Effector memory CD8-positive, alpha-beta T cell (primary cell): ENCODE measurements at places on chromosomes 4 and X.

DNA sequence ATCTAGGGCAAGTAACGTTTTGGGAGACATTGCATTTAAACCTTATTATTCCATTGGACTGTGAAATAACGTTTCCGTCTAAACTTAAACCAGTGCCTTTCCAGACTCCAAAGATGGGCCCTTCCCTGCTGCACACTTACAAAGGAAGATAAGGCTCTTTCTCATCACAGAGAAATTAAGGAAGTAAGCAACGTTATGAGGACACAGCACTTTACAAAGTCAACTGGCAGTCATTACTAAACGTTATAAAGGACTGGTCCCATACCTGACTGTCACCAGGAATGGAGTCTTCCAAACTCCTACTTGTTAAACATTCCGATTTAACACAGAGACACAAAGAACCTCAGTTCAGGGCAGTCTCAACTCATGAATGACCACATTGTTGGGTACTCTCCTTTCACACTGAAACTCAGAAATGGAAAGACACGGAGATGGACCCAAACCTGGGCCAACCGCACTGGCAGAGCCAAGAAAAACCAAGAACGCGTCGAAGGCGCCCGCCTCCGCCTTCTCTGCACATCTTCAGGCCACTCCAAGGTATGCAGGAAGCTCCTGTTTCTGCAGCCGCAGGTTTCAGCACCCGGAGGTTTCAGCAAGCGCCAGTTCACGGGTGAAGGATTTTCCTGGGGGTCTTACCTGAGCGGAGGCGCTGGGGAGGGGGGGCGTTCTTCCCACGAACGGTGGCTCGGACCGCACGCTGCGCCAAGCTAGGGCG, 670 bp downstream of the PAPSS1 start:
- DNase-seq = no peak
- peaks cover 24% of the 10 kb centered on the region for H3K4me1 ChIP-seq
- H3K4me3 ChIP-seq = peak overlapping the region; percentile 95
- H3K36me3 ChIP-seq = peaks cover 16% of the 10 kb centered on the region
- peak overlapping the region; percentile 95 for H3K27ac ChIP-seq

DNA sequence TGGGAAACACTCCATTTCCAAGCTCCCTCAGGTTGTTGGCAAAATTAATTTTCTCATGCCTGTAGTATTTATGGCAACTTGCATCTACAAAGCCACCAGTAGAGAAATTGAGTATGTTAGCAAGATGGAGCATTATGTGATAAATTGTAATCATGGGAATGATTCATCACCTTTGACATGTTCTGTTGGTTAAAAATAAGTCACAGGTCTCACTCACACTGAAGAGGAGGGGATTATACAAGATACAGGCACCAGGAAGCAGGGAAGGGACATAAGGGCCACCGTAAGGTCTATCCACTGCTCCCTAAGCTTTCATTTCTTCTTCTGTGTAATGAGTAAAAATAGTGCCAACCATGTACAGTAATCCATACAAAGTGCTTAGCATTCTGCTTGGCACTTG, 313.0 kb downstream of the GBA3 start:
- DNase-seq = no peak
- H3K27me3 ChIP-seq = no peaks in the 10 kb centered on the region
- H3K36me3 ChIP-seq = no peaks in the 10 kb centered on the region
- no peak overlapping the region for H3K4me3 ChIP-seq

GRCh38 chr4:169640261-169640870, 20.0 kb downstream of the CLCN3 start:
- H3K4me3 ChIP-seq = no peak overlapping the region
- peaks cover 28% of the 10 kb centered on the region for H3K36me3 ChIP-seq
- H3K27me3 ChIP-seq = no peaks in the 10 kb centered on the region
- peaks cover 6% of the 10 kb centered on the region for H3K4me1 ChIP-seq

DNA sequence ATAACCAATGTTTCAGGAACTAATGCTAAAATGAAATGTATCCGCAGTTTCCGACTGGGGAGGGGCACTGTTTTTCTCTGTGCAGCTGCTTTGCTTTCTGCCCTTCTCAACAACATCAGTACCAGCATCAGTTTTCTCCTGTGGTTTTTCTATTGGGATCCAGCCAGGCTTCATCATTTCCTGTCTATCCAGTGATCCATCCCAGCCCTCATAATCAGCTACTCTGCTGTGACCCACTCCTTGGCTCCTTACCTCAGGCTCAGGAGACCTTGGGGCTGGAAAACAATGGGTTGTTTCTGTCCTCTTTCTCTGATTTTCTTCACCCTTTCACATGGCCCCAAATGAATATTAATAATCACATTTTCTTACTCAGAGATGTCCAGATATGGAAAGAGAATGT, 222.2 kb upstream of the DKK2 start:
- no peak overlapping the region for H3K4me3 ChIP-seq
- no peaks in the 10 kb centered on the region for H3K36me3 ChIP-seq
- DNase-seq = no peak
- no peaks in the 10 kb centered on the region for H3K27me3 ChIP-seq
- H3K27ac ChIP-seq = no peak overlapping the region

DNA sequence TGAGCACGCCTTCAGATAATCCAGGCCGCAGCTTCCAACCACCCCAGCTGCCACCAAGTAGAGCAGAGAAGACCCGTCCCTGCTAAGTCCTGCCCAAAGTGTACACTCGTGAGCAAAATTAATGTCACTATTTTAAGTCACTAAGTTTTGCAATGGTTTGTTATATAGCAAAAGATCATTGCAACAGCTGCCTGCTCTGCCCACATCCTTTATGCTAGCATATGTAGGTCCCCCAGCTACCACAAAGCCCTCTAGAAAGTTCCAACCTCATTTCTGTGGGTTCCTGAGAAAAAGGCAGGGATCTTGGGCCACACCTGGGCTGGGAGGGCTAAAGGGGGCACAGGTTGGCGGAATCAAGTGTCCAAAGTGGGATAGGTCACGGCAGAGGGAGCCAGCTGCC, 346.9 kb downstream of the BCOR start:
- H3K27me3 ChIP-seq = no peaks in the 10 kb centered on the region
- no peak overlapping the region for H3K27ac ChIP-seq
- H3K36me3 ChIP-seq = no peaks in the 10 kb centered on the region
- no peak for DNase-seq

- H3K36me3 ChIP-seq = no peaks in the 10 kb centered on the region
- H3K4me1 ChIP-seq = no peaks in the 10 kb centered on the region
- no peak overlapping the region for H3K27ac ChIP-seq
These were observed 102.5 kb upstream of the MID1 start for GRCh38 chrX:10722851-10723250.

- H3K27ac ChIP-seq = no peak overlapping the region
- peaks cover 19% of the 10 kb centered on the region for H3K27me3 ChIP-seq
- H3K36me3 ChIP-seq = no peaks in the 10 kb centered on the region
- no peak for DNase-seq
- no peaks in the 10 kb centered on the region for H3K4me1 ChIP-seq
- no peak overlapping the region for H3K4me3 ChIP-seq
These were observed 17.7 kb upstream of the ELOVL6 start for GRCh38 chr4:110216129-110216528.

DNA sequence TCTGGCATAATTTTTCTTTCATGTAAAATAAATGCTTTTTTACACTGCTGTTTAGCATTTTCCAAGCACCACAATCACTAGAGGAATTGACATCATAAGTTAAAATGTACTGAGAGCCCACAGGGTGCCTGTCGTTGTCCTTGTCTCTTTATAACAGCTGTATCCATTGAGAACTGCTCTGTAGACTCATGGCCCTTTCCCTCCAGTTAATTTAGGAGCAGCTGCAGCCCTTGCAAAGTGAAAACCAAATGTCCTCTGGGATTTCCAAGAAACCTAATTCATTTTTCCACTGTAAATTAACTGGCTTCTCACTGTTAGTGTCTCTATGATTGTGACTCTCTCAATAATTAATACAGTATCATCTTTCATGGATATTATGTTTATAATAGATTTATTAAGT, 185.9 kb downstream of the SLC4A4 start:
- no peak for DNase-seq
- H3K27ac ChIP-seq = no peak overlapping the region
- H3K4me3 ChIP-seq = no peak overlapping the region

- no peak overlapping the region for H3K27ac ChIP-seq
- DNase-seq = no peak
- no peak overlapping the region for H3K4me3 ChIP-seq
- no peaks in the 10 kb centered on the region for H3K36me3 ChIP-seq
These were observed 95.0 kb downstream of the DGKK start for GRCh38 chrX:50375481-50376267.

GRCh38 chrX:103066606-103067005, 2.6 kb upstream of the BEX1 start:
- no peak for DNase-seq
- peaks cover 26% of the 10 kb centered on the region for H3K27me3 ChIP-seq
- H3K4me3 ChIP-seq = no peak overlapping the region
- no peaks in the 10 kb centered on the region for H3K36me3 ChIP-seq
- no peaks in the 10 kb centered on the region for H3K4me1 ChIP-seq

DNA sequence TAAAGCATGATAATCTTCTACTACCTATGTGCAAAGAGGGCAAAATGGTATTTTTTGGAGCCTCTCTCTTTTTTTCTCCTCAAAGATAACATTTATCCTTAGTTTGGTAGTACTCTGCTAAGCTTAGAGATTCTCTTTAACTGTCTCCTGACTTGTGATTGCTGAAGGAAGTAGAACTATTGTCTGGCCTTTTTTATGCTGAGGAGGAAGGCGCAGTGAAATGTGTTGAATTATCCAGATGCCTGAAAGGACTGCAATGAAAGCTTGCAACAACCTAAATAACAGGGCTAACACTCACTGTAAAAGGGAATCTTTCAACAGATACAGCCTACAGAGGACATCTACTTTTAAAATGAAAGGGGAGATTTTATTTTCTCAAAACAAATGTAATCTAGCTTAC, 59.5 kb upstream of the CCDC160 start:
- H3K4me1 ChIP-seq = peaks cover 6% of the 10 kb centered on the region
- no peak for DNase-seq
- H3K27ac ChIP-seq = no peak overlapping the region

DNA sequence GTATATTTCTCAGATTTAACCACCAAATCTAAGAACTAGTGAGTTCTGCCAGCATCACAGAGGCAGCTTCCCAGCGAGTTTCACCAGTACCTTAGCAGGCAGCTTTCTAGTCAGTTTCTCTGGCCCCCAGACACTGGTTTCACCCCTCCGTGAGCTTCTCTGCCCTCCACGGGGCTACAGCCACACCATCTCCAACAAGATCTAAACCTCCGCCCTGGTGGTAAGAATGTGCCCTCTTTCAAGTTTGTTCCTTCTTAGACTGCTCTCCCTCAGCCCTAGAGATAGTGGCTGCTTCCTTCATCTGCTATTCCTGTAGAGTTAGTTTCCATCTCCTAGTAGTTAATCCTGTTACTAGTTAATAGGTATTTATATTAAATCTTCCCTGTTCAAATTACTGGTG, 60.5 kb upstream of the TAB3 start:
- H3K27ac ChIP-seq = no peak overlapping the region
- H3K4me1 ChIP-seq = no peaks in the 10 kb centered on the region
- DNase-seq = no peak
- no peak overlapping the region for H3K4me3 ChIP-seq
- H3K36me3 ChIP-seq = no peaks in the 10 kb centered on the region

- no peak for DNase-seq
- no peaks in the 10 kb centered on the region for H3K4me1 ChIP-seq
- H3K27ac ChIP-seq = no peak overlapping the region
- H3K27me3 ChIP-seq = no peaks in the 10 kb centered on the region
These were observed 14.4 kb downstream of the UVSSA start for GRCh38 chr4:1361431-1361830.

GRCh38 chrX:8960957-8961468, 72.9 kb downstream of the FAM9B start:
- no peaks in the 10 kb centered on the region for H3K36me3 ChIP-seq
- no peak overlapping the region for H3K27ac ChIP-seq
- DNase-seq = no peak
- no peaks in the 10 kb centered on the region for H3K4me1 ChIP-seq

- H3K27ac ChIP-seq = no peak overlapping the region
- peaks cover 3% of the 10 kb centered on the region for H3K4me1 ChIP-seq
- no peak for DNase-seq
- no peaks in the 10 kb centered on the region for H3K27me3 ChIP-seq
These were observed 146.2 kb upstream of the JADE1 start for GRCh38 chr4:128663325-128663724.

- no peaks in the 10 kb centered on the region for H3K36me3 ChIP-seq
- H3K27ac ChIP-seq = no peak overlapping the region
- H3K27me3 ChIP-seq = peaks cover 18% of the 10 kb centered on the region
- no peak for DNase-seq
These were observed 109.6 kb downstream of the SHROOM4 start for GRCh38 chrX:50704360-50704759.

DNA sequence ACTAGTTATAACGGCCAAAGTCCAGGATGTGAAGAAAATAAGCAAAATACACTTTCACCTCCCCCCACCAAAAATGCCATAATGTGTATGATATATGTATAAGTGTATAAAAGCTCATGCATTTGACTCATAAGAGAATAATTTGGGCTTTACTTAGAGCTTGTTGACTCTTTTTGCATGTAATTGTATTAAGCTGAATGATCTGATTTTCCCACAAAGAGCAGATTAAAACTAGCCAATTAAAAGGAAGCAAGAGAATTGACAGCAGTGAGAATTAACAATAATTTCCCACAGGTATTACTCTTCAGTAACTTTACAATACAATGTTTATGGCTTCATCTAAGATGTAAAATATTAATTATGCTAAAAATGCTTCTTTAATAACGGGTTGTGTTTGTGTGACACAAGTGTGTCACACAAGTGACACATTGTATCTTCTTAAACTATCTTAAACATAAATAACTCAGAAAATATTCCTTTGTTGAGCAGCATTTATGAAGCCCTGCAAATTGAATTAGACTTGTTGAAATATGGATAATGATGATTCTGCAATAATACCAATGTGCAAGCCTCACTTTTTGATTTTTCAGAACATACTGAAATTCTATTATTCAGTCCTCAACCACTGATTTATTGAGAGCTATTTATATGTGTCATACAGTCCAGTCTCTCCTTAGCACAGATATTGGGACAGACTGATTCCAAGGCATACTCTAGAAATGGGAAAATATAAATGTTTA, 134.5 kb downstream of the SLIT2 start:
- H3K27ac ChIP-seq = no peak overlapping the region
- no peaks in the 10 kb centered on the region for H3K36me3 ChIP-seq
- no peaks in the 10 kb centered on the region for H3K27me3 ChIP-seq
- no peak overlapping the region for H3K4me3 ChIP-seq

GRCh38 chrX:147626605-147627004, 285.1 kb upstream of the FMR1 start:
- H3K4me1 ChIP-seq = no peaks in the 10 kb centered on the region
- no peaks in the 10 kb centered on the region for H3K36me3 ChIP-seq
- H3K4me3 ChIP-seq = no peak overlapping the region
- H3K27me3 ChIP-seq = no peaks in the 10 kb centered on the region
- DNase-seq = no peak

- H3K27ac ChIP-seq = no peak overlapping the region
- H3K4me3 ChIP-seq = no peak overlapping the region
- H3K4me1 ChIP-seq = no peaks in the 10 kb centered on the region
- no peaks in the 10 kb centered on the region for H3K36me3 ChIP-seq
These were observed 145.3 kb upstream of the GALNTL6 start for GRCh38 chr4:171667906-171668305.

- H3K4me1 ChIP-seq = no peaks in the 10 kb centered on the region
- no peak for DNase-seq
- H3K4me3 ChIP-seq = no peak overlapping the region
- H3K27ac ChIP-seq = no peak overlapping the region
- no peaks in the 10 kb centered on the region for H3K36me3 ChIP-seq
- H3K27me3 ChIP-seq = no peaks in the 10 kb centered on the region
These were observed 6.9 kb upstream of the TLL1 start for GRCh38 chr4:165866019-165866650.

- no peak for DNase-seq
- H3K27ac ChIP-seq = no peak overlapping the region
- no peaks in the 10 kb centered on the region for H3K36me3 ChIP-seq
- no peak overlapping the region for H3K4me3 ChIP-seq
These were observed 57.1 kb upstream of the ADGRG2 start for GRCh38 chrX:19179389-19179788.
